ENCODE measurements at places on chromosomes 4 and X.

DNA sequence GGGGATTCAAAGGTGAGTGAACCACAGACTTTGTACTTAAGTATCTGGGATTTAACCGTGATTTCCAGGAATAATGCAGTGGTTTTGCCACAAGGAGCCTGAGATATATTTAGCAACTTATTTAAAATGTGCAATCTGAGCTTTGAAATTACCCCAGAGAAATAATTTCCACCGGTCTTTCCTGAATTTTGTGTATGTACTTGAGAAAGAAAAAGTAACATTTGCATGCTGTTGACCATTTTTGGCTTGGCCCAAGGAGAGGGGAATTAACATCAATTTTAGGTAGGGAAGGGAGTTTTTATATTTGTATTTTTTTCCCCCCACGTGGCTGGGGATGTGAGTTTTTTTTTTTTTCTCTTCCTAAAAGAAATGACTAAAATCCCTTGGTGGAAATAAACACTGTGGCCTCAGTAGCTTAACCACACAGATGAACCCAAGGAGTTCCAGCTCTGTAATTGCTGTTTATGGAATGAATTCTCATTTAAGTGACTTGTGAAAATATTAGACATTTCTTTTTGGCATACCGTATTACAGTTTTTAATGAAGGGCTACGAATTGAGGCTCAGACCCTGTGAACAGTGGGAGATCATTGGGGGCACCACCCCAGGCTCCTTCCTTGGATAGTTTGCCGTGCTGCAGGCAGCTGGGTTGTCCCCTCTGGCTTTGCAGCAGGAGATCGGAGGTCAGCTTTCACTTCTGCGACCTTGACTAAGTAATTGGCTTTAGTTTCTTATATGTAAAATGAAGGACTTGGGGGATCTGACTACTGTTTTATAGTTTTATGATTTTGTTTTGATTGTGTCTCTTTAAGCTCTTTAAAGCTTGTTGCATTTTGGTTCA lies 116.1 kb downstream of the ARHGAP10 start:
- no peak overlapping the region for H3K27ac ChIP-seq
- H3K36me3 ChIP-seq, result no peaks in the 10 kb centered on the region
- no peak overlapping the region for H3K4me3 ChIP-seq

- no peaks in the 10 kb centered on the region for H3K27me3 ChIP-seq
- no peak for DNase-seq
- H3K4me1 ChIP-seq, result no peaks in the 10 kb centered on the region
- no peak overlapping the region for H3K4me3 ChIP-seq
- H3K27ac ChIP-seq, result no peak overlapping the region
- H3K36me3 ChIP-seq, result no peaks in the 10 kb centered on the region
Measured at GRCh38 chrX:40331762-40332161, 234.0 kb upstream of the BCOR start.

- H3K4me1 ChIP-seq, result no peaks in the 10 kb centered on the region
- DNase-seq, result no peak
- H3K27me3 ChIP-seq, result no peaks in the 10 kb centered on the region
Measured at GRCh38 chr4:6116696-6117285, 83.6 kb downstream of the JAKMIP1 start.

DNA sequence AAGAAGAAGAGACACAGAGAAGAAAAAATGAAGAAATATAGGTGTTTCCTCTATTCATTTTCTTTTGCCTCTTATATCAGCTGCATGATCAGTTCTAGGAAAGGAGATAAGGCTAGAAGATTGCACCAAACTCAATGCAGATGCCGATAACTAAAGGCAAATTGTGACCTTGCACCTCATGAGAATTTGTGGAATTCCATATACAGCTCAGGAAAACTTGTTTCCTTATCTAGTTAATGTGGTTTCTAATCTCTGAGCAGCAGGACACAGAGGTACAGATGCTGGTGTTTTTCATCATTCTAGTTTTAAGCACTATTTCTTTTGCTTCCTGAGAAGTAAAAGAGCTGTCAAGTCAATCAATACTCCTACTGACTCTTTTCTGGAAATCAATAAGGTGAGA lies 104.6 kb upstream of the NWD2 start:
- no peaks in the 10 kb centered on the region for H3K4me1 ChIP-seq
- no peak for DNase-seq
- no peak overlapping the region for H3K4me3 ChIP-seq

DNA sequence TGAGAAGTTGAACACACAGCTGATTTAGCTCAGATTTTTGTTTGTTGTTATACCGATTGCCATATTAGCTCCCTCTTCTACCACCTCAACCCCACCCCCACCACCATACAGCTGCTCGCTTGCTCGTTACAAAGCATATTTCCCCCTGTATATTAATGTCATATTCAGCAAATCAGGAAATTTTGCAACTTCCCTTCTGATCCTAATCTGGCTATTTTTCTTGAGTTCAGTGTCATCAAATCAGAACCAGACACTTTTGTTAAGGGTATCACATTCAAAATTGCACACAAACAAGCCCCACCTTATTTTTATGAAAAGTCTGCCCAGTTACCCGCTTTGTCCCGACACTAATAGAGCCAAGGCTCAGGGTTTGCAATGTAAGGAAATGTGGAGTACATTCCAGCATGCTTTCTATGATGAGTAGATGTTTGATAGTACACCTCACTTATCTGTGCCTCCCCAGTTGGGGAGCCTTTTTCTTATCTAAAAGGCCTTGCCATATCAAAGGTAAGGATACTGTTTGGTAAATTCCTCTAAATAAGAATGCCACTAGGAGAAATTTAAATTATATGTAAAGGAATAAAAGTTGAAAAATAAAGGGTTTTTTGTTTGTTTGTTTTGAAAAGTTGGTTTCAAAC lies 212.2 kb downstream of the CBR4 start:
- no peaks in the 10 kb centered on the region for H3K4me1 ChIP-seq
- H3K27ac ChIP-seq, result no peak overlapping the region
- H3K4me3 ChIP-seq, result no peak overlapping the region
- H3K27me3 ChIP-seq, result no peaks in the 10 kb centered on the region
- DNase-seq, result no peak

DNA sequence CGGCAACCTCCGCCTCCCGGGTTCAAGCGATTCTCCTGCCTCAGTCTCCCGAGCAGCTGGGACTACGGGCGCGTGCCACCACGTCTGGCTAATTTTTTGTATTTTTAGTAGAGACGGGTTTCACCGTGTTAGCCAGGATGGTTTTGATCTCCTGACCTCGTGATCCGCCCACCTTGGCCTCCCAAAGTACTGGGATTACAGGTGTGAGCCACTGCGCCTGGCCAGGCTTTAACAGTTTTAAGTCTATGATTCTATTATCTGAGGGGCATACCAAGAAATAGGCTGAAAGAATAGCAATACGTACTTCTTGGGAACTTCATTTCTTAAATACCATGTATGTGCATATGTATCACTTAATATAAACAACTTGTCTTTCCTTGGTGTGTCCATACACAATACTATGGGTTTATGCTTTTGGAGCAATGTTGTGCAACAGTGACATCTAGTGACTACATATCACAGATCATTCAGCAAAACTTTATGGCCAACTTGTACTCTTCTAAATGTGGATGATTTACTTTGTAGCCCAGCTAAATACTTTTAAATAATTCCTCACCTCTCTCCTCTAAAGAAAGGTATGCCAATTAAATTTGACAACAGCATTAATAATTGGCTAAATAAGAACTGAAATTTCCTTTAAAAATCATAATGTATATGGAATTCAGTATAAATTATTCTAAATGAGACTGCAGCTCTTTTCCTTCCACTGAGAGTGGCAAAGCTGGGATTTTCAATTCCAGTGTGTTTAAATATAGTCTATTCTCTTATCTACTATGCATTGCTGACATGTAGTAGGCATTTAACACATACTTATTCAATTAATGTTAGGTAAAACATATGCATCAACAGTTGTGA lies 10.4 kb downstream of the SLC9B1 start:
- no peaks in the 10 kb centered on the region for H3K27me3 ChIP-seq
- H3K36me3 ChIP-seq, result no peaks in the 10 kb centered on the region
- no peak overlapping the region for H3K27ac ChIP-seq
- H3K4me3 ChIP-seq, result no peak overlapping the region

DNA sequence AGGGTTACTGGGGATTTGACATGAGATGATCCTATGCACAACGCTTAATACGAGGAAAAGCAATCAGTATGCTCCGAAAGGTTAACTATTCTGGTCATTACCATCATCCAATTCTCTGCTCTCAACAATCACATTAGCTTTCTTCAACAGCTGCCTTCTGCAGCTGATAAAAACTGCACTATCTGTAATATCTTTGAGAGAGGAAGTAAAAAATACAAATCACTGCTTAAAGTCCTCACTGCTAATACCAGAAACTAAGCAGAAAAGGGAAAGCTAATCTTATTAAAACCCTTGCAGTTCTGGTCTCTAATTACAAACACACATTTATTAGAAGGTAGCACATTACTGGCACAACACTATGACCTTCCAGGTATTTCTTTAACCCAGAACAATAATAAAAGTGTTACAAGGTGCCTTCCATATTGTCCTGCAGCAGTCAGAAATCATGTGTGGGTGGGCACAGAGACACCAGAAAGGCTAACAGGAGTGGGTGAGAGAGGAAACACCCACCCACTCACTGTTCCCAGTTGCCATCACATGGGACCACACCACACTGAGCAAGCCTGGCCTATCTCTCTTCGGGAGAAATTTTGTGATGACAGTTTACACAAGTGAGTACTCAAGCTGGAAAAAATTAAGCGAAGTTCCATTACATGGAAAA lies 71.0 kb downstream of the RELL1 start:
- no peaks in the 10 kb centered on the region for H3K27me3 ChIP-seq
- no peak overlapping the region for H3K4me3 ChIP-seq
- no peaks in the 10 kb centered on the region for H3K4me1 ChIP-seq
- H3K27ac ChIP-seq, result no peak overlapping the region

DNA sequence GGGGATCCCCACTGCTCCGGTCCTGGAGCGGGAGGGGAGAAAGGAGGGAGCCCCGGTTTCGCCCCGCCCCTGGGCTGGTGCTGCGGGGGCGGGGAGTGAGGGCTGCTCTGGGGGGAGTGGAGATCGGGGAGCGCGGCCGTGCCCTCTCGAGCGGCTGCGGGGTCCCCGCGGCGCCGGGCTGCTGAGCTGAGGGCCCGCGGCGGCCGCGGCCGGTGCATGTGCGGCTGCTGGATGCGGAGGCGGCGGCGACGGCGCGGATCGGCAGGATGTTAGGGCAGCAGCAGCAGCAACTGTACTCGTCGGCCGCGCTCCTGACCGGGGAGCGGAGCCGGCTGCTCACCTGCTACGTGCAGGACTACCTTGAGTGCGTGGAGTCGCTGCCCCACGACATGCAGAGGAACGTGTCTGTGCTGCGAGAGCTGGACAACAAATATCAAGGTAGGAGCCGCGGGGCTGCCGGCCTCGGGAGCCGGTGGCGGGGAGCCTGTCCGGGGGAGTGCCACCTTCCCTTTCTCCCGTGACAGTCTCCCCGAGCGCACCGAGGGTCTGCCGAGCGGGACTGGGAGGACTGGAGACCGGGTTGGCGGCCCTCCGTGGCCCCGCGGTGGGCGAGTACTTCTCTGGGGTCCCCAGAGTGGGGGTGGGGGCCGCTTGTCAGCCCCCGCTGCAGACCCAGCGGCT lies at the start of gene ING2:
ING2 (plus strand) TSS at position 129 of the 681 bp plus-strand sequence; CDS start at position 267, 138 bp downstream.
- no peak for DNase-seq
- peak within 1 kb of the TSS; percentile 89 for H3K4me3 ChIP-seq
- no peaks in the 10 kb centered on the region for H3K27me3 ChIP-seq
- peak within 1 kb of the TSS; percentile 96 for H3K27ac ChIP-seq

- no peaks in the 10 kb centered on the region for H3K36me3 ChIP-seq
- H3K27me3 ChIP-seq, result no peaks in the 10 kb centered on the region
- H3K4me1 ChIP-seq, result peaks cover 4% of the 10 kb centered on the region
- no peak overlapping the region for H3K4me3 ChIP-seq
Measured at GRCh38 chrX:44937606-44938005, 64.6 kb downstream of the KDM6A start.

DNA sequence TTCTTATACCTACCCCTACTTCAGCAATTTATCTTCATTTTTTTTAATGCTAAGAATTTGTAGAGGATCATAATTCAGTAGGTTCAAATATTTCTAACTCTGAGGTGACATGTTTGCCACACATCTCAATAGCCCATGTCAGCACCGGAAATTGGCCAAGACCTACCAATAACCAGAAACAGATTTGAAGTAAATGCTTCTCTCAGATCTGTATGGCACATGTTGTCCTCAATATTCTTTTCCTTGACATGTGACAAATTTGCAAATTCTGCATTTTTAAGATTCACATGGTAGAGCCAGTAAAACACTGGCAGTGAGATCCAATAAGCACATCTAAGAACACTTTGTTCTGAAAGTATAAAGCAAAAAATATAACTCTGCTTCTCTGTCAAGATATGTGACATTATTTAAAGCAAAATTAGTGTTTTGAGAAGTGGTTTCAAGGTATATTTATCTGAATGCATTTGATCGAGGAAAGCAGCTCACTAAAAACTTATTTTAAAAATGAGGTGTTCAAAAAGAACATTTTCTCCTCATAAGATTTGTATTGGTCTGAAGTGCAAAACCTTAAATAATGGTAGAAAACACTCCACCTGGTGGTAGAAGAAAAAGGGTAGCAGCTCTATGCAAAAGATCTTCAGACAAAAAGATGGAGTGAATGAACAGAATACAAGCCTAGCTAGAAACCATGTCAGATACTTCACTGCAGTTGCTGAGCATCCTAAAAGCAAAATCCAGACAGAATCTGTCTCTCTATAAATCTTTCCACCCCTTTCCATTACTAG lies 513.8 kb upstream of the FAM241A start:
- no peaks in the 10 kb centered on the region for H3K27me3 ChIP-seq
- no peak overlapping the region for H3K4me3 ChIP-seq
- no peaks in the 10 kb centered on the region for H3K36me3 ChIP-seq
- H3K27ac ChIP-seq, result no peak overlapping the region
- H3K4me1 ChIP-seq, result no peaks in the 10 kb centered on the region

DNA sequence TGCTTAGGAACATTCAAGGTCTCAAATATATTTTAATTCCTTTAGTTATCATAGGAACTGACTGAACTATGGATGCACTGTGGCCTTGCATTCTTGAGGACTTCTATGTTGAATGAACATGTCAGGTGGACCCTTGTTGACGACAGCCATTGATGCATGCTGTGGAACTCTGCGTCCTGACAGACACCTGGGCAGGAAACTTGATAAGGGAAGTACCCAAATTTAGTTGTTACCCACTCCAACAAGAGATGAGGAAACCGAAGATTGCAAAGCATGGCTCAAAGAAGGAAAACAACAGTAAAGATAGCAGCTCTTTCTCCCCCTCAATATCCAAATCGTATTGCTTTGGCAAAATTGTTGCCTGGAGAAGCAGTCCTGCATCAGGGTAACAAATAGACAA lies 540.0 kb upstream of the NR3C2 start:
- no peaks in the 10 kb centered on the region for H3K4me1 ChIP-seq
- no peak overlapping the region for H3K4me3 ChIP-seq
- H3K27me3 ChIP-seq, result no peaks in the 10 kb centered on the region
- no peak for DNase-seq

GRCh38 chrX:50888884-50889283 lies 21.7 kb upstream of the BMP15 start:
- H3K4me1 ChIP-seq, result no peaks in the 10 kb centered on the region
- H3K27me3 ChIP-seq, result no peaks in the 10 kb centered on the region
- no peaks in the 10 kb centered on the region for H3K36me3 ChIP-seq
- no peak for DNase-seq
- H3K4me3 ChIP-seq, result no peak overlapping the region

- H3K36me3 ChIP-seq, result no peaks in the 10 kb centered on the region
- no peaks in the 10 kb centered on the region for H3K27me3 ChIP-seq
- DNase-seq, result no peak
- no peak overlapping the region for H3K27ac ChIP-seq
Measured at GRCh38 chrX:56787734-56788152, 58.7 kb downstream of the NBDY start.

GRCh38 chr4:173074501-173074946 lies 94.1 kb upstream of the GALNT7 start:
- no peaks in the 10 kb centered on the region for H3K36me3 ChIP-seq
- no peaks in the 10 kb centered on the region for H3K4me1 ChIP-seq
- DNase-seq, result no peak
- H3K4me3 ChIP-seq, result no peak overlapping the region
